COLO829 (cell line): ENCODE measurements at places on chromosomes 1 and 21.

DNA sequence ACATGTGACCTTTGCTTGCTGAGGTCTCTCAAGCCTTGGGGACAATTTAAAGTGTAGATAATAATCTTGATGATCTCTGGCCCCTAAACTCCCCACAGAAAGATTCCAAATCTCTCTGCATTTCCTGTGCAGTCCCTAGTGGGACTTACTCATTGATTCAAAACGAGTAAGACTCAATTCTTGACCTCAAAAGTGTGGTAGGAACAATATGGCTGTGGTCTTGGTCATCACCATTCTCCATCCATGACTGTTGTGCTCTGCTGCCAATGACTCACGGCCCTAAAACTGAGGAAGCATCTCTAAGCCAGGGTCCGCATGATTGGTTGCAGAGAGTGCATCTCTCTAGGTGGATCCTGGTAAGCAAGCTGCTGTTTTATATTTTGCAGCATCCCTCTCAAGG lies 268.0 kb downstream of the PTGER3 start:
- peak; percentile 8 for DNase-seq

DNA sequence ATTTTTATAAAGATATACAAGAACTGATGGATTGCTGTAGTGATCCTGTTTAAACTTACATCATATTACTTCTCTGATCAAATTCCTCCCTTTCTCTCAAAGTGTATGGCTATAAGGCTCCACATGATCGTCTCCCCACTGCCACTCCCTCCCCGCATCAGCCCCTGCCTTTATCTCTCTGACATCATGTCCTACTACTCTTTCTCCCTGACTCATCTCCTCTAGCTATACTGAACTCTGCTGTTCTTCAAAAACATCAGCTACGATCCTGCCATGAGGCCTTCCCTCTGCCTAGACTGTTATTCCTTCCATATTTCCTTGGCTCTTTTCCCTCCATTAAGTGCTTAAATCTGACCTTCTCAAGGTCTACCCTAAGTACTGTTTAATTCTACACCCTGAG lies 22.8 kb downstream of the HFM1 start:
- DNase-seq, result no peak

DNA sequence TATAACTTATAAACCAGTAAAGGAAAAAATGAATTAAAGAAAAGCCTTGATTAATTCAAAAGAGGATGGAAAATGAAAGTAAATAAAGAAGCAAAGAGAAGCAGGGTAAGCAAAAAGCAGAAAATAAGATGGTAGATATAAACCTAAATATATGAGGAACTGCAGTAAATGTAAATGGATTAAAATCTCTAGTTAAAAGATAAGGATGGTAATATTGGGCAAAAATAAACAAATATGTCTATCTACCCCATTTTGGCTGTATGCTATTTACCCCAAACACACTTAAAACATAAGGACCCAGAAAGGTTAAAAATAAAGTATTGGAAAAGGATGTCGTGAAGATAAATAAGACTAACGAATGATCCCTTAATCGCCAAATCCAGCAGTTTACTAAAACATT lies 161.9 kb downstream of the FOXD2 start:
- DNase-seq, result no peak

DNA sequence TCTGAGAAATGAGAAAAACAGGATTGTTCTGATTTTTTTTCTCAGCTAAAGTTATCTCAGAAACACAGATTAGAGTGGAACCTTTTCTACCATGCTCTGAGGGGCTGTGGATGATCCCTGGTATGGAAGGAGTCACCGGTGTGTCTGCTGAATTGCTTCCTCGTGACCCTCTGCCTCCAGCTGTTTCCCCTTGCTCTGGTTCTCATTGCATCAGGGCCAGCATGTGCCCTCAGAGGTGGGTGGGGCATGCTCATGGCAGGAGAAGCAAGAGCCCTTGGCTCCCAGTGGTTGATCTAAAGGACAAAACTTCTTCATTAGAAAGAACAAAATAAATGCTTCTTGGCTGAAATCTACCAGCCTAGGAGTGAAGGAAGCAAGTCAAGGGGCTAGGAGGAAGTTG lies 183.2 kb upstream of the HMCN1 start:
- DNase-seq, result no peak

- DNase-seq, result no peak
Measured at GRCh38 chr1:30523055-30524020, 200.0 kb downstream of the MATN1 start.

GRCh38 chr21:29904359-29905282 lies 35.2 kb downstream of the GRIK1 start:
- no peak for DNase-seq

DNA sequence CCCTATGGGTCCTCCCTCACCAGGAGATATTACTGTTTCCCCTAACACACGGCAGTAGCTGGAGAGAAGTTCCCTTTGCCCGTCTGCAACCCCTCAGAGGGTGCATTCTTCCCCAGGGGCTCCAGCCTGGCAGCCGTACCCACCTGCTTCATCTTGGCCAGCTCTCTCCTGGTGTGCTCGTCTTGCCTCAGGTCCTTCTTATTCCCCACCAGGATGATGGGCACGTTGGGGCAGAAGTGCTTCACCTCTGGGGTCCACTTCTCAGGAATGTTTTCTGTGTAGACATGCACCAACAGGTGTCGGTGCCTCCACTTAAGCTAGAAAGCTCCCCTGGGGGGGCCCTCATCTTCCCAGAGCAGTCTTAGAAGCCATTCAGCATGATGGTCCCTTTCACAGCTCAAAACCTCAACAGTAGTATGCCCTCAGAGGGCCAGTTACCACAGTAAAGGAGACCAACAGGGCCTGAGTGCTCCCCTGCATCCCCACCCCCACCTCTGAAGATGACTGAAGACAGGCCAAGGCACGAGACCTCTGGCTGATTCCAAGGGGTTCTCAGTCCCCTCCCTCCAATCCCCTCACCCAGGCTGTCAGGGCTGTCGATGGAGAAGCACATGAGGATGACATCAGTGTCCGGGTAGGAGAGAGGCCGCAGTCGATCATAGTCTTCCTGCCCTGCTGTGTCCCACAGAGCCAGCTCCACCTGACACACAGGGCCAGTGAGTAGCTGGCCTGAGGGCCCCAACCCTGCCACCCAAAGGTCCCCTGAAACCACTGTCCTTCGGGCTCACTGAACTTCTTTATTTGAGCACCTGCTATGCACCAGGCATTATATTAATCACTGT lies 4.3 kb downstream of the RHOC start:
- DNase-seq, result no peak

DNA sequence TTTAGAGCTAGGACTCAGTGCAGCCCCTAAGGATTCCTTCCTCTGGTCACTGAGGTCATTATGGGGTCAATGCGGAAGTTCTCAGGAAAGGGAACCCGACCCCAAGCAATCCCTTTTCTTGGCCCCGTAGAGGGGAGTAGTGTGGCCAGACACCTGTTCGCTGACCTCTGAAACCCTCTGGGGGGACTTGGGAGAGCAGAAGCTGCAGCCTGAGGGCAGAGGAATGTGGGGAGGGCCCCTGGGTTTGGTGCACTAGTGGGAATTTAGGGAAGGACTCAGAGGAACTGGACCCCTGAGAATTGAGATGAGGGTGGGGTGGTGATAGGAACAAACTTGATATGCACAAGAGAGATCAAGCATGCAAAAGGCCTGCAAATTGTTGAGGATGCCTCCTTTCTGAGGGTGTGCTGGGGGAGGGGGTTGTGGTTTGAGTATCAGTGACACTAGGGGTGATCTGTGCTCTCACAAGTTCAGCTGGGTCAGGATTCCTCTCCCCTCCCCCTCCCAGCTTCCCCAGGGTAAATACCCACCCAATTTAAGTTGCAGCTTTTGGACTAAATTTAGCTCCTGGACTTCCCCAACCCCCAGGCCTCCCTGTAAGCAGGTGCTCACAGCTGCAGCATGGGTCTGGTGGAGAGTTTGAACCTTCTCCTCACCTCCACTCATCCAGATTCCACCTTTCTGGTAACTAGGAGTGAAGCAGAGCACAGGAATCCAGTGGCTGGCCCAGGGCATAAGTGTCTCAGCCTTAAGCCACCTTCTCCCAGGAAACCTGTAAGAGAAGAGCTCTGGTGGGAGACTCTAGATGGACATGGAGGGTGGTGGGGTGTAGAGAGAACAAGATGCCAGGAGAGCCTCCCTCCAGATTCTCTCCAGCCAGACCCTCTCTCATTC lies 13.5 kb downstream of the ADAMTSL4 start:
- no peak for DNase-seq

DNA sequence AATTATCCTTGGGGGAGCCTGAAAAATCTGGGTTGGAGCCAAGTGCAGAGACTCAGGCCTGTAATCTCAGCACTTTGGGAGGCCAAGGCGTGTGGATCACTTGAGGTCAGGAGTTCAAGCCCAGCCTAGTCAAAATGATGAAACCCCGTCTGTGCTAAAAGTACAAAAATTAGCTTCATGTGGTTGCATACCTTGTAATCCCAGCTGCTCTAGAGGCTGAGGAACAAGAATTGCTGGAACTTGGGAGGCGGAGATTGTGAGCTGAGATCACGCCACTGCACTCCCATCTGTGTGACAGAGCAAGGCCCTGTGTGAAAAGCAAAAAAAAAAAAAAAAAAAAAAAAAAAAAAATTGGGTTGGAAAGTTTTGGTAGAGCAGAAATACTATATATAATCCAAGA lies 1563.6 kb upstream of the PRMT6 start:
- DNase-seq, result no peak

DNA sequence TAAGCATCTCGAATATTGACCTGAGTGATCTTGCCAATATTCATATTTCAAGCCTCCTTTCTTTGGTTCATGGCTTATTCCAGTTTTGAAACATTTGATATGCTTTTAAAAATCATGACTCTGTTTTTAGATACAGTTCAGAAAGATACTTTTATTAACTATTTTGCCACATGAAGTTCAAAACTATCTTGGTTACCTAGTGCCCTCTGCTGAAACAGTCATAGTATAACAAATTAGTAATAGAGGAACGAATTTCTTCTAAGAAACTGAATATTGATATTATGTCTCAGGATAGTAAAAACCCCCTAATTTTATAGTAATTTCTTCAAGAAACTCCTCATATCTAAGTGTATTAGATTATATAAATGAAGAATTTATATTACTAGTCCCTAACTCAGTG lies 52.6 kb upstream of the RC3H1 start:
- DNase-seq, result no peak

- peak; percentile 48 for DNase-seq
Measured at GRCh38 chr1:225911191-225912130, 12.6 kb downstream of the PYCR2 start.

DNA sequence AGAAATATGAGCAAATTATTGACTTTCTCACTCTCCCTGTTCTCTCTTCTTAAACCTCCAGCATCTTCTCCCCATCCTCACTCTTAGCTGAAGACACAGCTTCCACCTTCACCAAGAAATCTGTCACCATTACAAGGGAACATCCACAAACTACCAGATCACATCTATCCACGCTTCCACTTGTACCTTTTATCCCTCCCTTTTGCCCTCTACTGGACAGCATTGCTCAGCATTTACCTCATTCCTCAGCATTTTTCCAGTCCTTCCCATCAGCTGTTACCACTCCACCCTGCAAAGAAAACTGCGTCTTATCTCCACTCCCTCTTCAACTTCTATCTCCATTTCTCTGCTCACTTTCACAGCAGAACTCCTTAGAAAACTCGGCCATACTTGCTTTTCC lies 42.6 kb downstream of the KCNJ6 start:
- no peak for DNase-seq

- DNase-seq, result no peak
Measured at GRCh38 chr1:191174298-191174697, 696.6 kb upstream of the BRINP3 start.

GRCh38 chr1:91768786-91769725 lies 116.9 kb downstream of the TGFBR3 start:
- no peak for DNase-seq

DNA sequence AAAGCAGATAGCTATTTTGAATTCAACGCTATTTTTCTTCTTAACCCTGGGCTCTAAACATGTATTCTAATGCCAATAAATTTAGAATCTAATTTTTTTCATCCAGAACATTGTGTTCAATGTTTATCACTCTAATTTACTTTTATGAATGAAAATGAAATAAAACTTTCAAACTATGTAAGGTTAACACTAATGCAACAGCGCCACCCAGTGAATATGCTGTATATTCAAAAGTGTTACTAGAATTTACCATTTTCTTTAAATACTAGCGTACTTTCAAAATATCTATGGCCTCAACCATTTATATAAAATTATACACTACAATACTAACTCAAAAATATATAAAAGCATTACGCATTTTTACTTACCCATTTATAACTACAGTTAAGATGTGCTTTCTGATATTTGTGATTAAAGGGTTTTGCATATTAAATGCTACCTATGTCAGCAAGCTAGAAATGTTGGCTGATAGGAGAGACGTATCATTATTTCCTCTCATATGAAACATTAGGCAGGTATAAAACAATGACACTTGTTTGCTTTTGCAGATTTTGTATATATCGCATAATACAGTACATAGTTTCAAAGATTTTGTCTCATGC lies 5.9 kb upstream of the NUF2 start:
- DNase-seq, result peak; percentile 66

GRCh38 chr1:245671349-245671748 lies 516.6 kb downstream of the KIF26B start:
- no peak for DNase-seq
